ENCODE measurements at places on chromosomes 12 and 14.

GRCh38 chr12:25102402-25102801, 92.6 kb downstream of the DNAI7 start:
- no peak for DNase-seq

- DNase-seq: no peak
Observed at GRCh38 chr14:80464531-80465149, 253.3 kb upstream of the DIO2 start.

DNA sequence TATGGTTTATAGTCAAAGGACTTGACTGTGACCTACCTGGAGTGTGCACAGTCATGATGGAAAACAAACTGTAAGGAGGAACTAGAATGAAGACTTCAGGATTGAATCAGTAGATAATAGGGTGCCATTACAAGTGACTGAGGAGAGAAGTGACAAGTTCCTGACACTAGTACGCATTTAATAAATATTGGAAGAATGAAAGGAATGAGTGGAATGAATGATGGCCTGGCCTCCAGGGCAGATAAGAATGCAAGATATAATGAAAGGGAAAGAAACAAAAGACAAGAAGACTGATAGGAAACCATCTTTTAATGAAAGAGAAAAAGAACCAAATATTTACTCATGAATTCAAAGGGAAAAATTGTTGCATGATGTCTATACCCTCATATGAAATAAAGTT, 44.7 kb upstream of the NEDD1 start:
- no peak for DNase-seq

DNA sequence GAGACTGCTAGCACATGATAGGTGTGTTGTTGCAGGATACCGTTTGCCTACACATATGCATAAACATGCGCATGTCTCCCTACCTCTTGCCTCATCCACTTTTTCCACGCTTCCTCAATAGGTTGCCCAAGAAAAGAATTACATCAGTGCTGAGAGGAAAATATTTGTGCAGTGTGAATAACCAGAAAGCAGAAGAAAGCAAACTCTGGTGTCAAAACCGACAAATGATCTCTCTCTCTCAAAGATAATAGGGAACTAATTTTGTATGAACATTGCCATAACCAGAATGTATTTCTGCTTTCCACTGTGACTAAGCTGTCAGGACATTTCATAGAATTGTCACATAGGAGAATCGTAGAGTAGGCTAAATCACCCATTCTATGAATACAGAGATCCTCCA, 1.3 kb downstream of the CLEC7A start:
- DNase-seq: no peak

- no peak for DNase-seq
Observed at GRCh38 chr12:49825971-49826421, 2.2 kb downstream of the NCKAP5L start.

DNA sequence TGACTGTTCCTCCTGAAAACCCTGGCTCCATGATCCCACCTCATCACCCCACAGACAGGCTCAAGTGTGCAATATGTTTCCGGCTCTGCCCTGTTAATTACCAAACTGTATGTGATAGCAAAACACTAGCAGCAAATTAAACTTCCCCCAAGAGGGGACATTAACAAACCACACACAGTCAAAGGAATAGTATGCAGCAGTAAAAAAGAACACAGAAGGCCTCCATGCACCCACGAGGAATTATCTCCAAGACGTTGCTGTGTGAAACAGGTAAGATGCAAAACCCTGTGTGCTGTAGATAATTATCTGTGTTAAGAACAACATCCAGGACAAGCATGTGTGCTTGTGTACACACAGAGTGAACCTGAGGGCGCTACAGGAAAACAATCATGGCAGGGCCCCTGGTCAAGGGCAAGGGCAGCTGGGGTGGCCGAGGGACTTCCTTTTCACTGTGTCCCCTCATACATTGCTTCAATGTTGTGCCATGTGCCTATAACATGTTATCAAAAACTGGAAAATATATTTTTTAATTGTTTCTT, 35.8 kb downstream of the ITPK1 start:
- DNase-seq: no peak

DNA sequence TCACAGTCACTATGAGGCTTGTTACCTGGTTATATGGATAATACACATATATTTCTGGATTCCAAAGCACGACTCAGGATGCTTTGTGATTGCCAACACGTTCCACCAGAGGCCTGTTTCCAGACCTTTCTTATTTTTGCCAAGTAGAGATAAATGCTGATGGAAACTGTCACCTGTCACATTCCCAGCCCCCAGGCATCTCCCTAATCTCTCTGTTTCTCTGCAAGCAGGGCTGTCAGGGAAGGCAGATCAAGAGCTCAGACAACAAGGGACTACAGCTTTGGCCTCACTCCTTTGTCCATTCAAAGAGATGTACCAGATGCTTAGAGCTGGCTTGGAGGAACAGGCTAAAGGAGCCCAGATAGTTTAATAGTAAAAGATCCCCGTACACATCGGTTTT, 21.8 kb upstream of the DDHD1 start:
- no peak for DNase-seq

- no peak for DNase-seq
Observed at GRCh38 chr12:110998971-110999370, 78.6 kb upstream of the MYL2 start.

GRCh38 chr12:28498850-28499249, 308.6 kb downstream of the CCDC91 start:
- DNase-seq: no peak

DNA sequence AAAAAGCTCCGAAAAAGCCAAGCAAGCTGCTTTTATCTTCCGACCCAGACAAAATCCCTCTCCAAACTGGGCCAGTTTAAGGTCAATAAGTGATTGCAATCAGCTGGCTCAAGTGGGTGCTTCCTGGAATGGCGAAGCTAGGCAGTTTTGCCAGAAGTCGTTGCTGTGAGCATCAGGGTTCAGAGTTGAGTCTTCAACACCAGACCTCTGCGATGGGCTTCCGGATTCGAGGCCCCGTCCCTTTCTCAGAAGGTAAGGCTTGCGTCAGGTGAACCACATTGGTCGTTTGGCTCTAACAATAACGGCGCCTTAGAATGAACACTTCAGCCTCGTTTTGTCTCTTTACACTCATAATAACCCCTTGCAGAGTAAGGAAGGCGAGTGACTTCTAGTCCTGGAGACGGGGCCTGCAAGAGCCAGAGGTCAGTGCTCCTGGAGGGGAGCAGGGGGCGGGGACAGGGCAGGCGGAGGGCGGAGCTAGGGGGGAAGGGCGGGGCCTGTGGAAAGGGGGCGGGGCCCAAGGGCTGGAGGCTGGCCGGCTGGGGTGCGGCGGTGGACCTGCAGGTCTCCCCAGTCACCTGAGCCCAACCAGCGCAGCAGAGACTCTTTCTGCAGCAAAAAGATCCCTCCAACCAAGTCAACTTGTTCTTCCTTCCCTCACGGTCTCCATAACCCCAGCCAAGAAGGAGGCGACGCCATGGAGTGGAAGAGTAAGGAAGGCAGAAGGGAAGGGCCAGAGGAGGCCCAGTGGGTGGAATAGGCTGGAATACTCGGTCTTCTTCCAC, 34.0 kb upstream of the NFYB start:
- no peak for DNase-seq

- no peak for DNase-seq
Observed at GRCh38 chr12:64918801-64919200, 94.4 kb downstream of the TBC1D30 start.

GRCh38 chr12:62916632-62917425, 18.1 kb downstream of the PPM1H start:
- DNase-seq: no peak

GRCh38 chr12:117002051-117002817, 91.5 kb downstream of the FBXW8 start:
- DNase-seq: no peak

DNA sequence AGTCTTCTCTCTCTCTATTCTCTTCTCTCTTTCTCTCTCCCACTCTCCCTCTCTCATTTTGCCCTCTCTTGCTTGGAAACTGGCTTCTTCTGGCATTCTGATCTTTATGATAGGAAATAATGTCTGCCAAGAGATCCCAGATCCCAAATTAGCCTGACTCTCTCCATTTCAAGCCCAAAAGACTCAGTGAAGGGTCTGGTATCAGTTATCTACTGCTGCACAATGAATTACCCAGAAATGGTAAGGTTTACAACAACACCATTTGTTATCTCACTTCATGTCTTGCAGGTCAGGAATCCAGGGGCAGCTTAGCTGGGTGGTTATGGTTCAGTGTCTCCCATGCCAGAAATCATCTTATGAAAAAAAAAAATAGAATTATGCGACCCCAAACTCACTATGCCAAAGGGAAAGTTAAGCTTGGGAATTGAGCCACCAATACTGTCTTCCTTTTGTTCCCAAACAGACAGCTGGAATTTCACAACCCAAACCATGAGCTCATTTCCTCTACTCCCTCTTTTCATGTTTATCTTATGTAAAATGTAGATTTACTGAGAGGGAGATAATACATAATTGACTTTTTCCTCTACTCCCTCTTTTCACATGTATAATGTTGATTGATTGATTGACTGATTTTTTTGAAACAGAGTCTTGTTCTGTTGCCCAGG, 67.8 kb upstream of the FICD start:
- no peak for DNase-seq

- no peak for DNase-seq
Observed at GRCh38 chr14:98130691-98131090, 1141.3 kb downstream of the BCL11B start.

GRCh38 chr14:95302667-95303506, 16.8 kb downstream of the CLMN start:
- DNase-seq: no peak

DNA sequence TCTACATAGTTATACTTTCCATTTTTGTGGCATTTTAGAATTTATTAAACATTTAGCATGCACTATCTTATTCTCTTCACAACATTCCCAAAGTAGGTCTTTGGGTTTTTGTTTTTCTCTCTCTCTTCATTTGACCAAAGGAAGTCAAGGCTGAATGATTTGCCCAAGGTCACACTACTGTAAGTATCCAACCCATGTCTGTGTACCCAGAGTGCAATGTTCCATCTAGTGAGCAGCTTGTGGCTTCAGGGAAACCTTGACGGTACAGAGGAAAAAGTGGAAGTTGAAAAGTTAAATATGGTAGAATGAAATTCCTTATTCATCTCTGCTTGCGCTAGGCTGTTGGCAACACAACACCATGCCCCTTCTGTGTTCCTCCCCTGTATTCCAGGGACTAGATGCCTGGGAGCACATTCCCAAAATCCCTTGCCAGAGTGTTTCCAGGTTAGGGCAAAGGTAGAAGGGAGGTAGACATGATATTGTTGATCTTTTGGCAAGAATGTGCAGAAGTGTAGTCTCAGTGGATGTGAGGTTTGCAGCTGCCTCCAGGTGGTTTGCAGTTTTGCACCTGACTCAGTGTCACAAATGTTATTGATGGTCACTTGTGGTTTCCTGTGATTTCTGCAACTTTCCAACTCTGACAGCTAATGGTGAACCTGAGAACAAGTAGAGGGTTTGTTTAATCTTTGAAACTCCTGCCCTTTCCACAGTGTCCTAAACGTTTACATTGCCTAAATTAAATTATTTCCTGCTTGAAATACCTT, 196.7 kb downstream of the RMST start:
- DNase-seq: no peak

DNA sequence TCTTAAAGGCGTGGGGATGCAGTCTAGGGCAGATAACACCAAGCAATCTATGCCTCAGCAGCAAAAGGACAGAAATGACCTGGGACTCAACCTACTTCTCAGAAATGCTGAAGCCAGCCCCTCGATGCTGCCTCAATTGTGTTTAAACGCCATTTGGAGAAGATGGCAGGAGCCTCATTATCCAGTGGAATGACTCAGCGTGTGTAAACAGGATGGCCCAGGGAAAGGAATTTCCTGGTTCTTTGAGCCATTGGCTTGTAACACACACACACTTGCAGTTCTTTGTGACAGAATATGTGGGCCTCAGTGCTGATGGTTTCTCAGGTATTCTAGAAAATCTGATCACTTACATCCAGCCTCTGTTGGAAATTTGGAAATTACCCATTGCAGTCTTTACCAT, 154.3 kb downstream of the NTF3 start:
- no peak for DNase-seq

DNA sequence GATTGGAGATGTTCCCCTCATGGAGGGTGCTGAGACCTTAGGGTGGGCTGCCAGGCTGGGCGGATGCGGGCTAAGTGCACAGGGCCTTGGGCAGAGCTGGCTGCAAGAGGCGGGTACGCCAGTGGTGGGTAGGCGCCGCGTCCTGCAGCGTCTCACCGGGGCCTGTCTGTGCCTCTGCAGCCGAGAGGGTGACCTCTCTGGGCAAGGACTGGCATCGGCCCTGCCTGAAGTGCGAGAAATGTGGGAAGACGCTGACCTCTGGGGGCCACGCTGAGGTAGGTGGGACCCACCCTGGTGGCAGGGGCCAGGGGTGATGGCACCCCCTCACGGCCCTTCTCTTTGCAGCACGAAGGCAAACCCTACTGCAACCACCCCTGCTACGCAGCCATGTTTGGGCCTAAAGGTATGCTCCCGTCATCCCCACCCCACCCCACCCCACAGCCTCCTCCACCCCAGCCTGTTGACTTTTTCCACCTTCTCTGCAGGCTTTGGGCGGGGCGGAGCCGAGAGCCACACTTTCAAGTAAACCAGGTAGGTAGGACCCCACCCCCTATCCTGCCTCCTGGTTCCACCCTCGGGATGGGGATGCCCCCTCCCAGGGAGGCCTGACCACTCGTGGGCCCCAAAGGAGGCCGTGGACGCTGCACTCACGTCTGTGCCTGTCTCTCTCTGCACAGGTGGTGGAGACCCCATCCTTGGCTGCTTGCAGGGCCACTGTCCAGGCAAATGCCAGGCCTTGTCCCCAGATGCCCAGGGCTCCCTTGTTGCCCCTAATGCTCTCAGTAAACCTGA, 1.5 kb downstream of the CRIP1 start:
- DNase-seq: no peak
